ENCODE measurements at places on chromosomes 1 and 21. TPM values are rescaled to one million over a fixed set of nuclear protein-coding genes. Genes with fewer than 3 reads are reported as not detected.

The TTF2 gene
- total RNA-seq: 9.9 TPM

The PTPN22 gene
- not detected for total RNA-seq

The FNDC10 gene
- 10.8 TPM for total RNA-seq

The SHISAL2A gene
- total RNA-seq: not detected

The SLAMF1 gene
- total RNA-seq: 0.16 TPM

The ANKRD35 gene
- total RNA-seq: 1.1 TPM

The CRNN gene
- not detected for total RNA-seq

The DNAJC8 gene
- 49.1 TPM for total RNA-seq

The PCNX2 gene
- total RNA-seq: 6.3 TPM

The GJB4 gene
- not detected for total RNA-seq

The VASH2 gene
- total RNA-seq: not detected

The OR2T33 gene
- total RNA-seq: not detected

The PHC2 gene
- total RNA-seq: 125 TPM

The TRABD2B gene
- under 0.01 TPM for total RNA-seq

The GUCA2A gene
- total RNA-seq: not detected

The G0S2 gene
- total RNA-seq: 14.8 TPM

The ATP13A2 gene
- total RNA-seq: 39.9 TPM

The AK5 gene
- 38.5 TPM for total RNA-seq

The LCE1C gene
- total RNA-seq: not detected

The LDLRAD2 gene
- under 0.01 TPM for total RNA-seq

The KAZN gene
- total RNA-seq: 2.8 TPM

The SH3D21 gene
- 4.7 TPM for total RNA-seq

The CTXND2 gene
- total RNA-seq: not detected

The ARMH1 gene
- total RNA-seq: not detected

The ELAPOR1 gene
- not detected for total RNA-seq

The DARS2 gene
- total RNA-seq: 11.7 TPM

The PLEKHN1 gene
- total RNA-seq: not detected

The RC3H1 gene
- total RNA-seq: 11.8 TPM

The UBXN10 gene
- total RNA-seq: not detected

The BECN2 gene
- not detected for total RNA-seq

The DNAJC28 gene
- total RNA-seq: 0.72 TPM

The SH2D1B gene
- total RNA-seq: not detected

The ZNF593OS gene
- total RNA-seq: not detected

The TMEM61 gene
- total RNA-seq: not detected

The MMP23B gene
- 15.7 TPM for total RNA-seq

The S100A7 gene
- total RNA-seq: not detected

The FAM43B gene
- 0.32 TPM for total RNA-seq

The PLEKHG5 gene
- total RNA-seq: 7.8 TPM

The NCAM2 gene
- total RNA-seq: 3.4 TPM

The OR2L2 gene
- total RNA-seq: not detected

The VANGL1 gene
- 9.9 TPM for total RNA-seq

The SFN gene
- total RNA-seq: not detected

The UBXN11 gene
- 3.6 TPM for total RNA-seq

The KDM5B gene
- 57.7 TPM for total RNA-seq

The CELSR2 gene
- total RNA-seq: 1.5 TPM

The MYOM3 gene
- not detected for total RNA-seq

The ZNF644 gene
- total RNA-seq: 26.2 TPM

The COL8A2 gene
- 1.4 TPM for total RNA-seq

The CELA2A gene
- not detected for total RNA-seq

The MRPS6 gene
- total RNA-seq: 13.3 TPM

The COL24A1 gene
- total RNA-seq: 0.36 TPM

The FMOD gene
- 39.9 TPM for total RNA-seq

The DNMT3L gene
- total RNA-seq: not detected

The CLDN19 gene
- not detected for total RNA-seq

The KCNJ9 gene
- not detected for total RNA-seq

The GBP5 gene
- total RNA-seq: 0.36 TPM

The RXFP4 gene
- total RNA-seq: not detected
